ENCODE measurements at places on chromosomes 7 and 10.
A peak's percentile ranks its signal among the peaks of the same experiment; 100 is the strongest.

- no peak for DNase-seq
Observed at GRCh38 chr7:48052748-48053147, 17.4 kb downstream of the C7orf57 start.

GRCh38 chr7:88185650-88186049 is 34.2 kb downstream of the SRI start:
- DNase-seq = no peak

DNA sequence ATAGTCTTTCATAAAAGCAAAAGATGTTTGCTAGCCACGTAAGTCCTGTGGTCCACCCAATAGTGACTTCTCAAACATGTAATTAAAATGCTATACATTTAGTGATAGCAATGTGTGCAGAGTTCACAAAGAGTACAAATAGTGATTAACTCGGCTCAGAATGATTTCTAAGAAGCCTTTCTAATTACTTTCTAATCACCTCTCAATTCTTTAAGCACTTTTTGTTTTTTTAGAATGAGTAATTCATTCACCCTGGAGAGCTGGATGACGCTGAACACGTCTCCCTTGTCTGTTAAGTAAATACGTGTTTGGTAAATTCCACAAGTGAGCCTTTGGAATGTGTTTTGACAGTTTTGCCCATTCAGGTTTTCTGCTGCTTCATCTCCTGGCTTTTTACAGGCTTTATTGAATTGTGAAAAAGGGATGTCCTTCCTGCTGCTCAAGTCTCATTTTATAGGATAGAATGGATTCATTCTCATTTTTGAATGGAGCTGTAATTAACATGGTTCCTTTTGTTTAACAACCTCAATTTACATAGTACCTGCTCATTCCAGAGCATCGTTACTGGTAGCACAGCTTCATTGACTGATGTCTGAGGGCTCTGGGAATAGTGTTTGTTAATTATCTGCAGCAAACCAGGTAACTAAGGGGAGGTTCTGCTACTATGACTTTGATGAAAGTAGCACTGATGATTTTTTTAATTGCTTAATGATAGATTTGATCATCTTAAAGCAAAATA is 212.1 kb downstream of the VTI1A start:
- DNase-seq = no peak

DNA sequence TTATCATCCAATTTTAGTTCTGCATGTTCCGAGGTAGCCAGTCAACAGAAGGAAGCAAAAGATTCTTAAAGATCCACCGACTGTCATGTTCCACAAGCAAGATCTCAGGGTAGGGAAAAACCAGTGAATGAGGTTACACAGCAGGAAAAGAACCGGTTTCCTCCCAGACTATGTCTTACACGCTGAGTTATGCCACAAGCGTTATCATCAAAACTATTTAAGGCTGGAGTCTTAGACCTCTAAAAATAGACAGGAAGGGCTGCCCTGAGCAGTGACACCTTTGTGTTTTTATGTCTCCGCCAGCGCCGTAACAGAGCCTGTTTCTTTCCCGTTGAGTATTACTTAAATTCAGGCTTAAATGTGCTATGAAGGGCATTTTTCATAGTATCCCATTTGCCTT is 48.3 kb downstream of the PROSER2 start:
- DNase-seq = no peak

DNA sequence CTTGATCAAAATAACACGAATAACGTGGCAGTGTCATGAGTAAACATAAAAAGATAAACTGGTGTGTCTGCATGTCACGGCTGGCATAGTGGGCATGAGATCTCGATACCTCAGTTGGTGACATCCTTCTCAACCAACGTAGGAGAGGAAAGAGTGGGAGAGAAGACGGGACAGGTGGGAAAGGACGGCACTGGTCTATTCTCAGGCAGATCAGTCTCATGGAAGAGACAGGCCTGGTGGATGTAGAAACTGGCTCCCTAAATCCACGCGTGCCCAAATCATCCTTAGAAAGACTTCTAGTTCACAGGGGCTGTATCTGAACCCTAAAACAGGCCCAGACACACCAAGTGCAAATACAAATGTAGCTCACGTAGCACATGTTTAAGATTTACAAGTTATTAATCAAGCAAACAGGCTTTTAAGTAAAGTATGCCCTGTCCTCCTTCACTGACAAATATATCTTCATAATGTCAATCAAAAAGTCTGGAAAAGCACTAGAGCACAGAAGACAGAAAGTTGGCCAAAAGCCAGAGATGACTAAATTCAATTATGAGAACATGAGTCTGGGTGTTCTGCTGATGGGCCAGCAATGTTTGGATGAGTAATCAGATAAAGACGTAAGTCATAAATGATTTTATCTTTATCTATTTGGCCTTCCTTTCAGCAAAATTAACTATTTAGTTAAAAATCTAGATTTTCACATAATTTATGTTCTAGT is 56.3 kb downstream of the SFMBT2 start:
- no peak for DNase-seq

DNA sequence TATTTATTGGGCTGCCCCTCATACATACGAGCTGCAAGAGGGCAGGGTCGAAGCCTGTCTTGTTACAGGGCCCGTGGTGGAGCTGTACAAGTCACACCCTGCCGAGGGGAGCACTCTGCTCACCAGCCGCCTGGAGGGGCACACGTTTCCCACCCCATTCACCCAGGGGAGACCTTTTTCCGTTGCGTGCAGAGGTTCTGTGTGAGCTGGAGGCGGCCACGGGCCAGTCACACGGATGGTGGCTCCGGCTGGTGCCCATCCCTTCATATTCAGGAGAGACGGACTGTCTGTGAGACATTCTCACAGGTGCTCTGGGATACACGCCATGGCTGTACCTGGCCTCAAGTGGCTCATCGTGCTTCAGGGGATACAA is 47.9 kb upstream of the FAM20C start:
- DNase-seq = no peak

- DNase-seq = no peak
Observed at GRCh38 chr7:66503036-66503370, 125.7 kb upstream of the KCTD7 start.

DNA sequence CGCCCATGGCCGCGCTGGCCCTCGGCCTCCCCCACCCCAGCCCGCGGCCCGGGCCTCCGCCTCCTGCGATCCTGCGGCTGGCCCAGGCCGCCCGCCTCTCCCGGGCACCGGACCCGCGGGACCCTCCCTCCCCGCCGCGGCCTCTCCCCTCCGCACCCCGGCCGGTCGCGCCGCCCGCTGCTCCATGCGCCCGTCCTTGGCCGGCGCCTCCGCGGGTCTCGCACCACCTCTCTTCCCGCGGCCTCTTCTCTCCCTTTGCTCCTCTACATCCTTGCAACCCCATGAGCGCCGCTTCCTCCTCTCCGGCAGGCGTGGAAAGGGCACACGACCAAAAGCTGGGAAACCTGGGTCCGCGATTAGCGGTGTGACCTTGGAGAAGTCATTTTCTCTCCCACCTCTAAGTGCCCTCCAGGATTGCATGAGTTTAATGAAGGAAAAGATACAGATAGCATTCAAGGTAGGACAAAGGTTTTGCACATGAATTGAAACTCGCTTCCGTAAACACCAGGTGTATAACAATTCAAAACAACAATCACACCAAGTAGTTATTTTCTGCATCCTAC is 448 bp upstream of the SRPK2 start:
- DNase-seq = peak; percentile 23

DNA sequence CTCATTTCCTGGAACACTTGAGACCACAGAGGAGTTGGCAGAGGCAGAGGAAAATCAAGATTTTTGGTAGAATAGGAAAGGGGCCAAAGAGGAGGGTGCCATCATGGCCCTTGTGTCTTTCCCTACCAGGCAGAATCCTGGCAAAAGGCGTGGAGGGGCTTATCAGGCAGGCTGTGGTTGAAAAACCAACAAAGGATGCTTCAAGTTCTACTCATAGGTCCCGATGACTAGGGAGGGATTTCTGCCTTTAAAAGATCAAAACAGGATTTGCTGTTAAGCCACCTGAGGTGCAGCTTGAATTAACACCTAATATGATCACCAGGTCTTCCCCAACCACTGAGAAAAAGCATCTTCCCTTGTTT is 45.7 kb downstream of the BPGM start:
- DNase-seq = no peak

DNA sequence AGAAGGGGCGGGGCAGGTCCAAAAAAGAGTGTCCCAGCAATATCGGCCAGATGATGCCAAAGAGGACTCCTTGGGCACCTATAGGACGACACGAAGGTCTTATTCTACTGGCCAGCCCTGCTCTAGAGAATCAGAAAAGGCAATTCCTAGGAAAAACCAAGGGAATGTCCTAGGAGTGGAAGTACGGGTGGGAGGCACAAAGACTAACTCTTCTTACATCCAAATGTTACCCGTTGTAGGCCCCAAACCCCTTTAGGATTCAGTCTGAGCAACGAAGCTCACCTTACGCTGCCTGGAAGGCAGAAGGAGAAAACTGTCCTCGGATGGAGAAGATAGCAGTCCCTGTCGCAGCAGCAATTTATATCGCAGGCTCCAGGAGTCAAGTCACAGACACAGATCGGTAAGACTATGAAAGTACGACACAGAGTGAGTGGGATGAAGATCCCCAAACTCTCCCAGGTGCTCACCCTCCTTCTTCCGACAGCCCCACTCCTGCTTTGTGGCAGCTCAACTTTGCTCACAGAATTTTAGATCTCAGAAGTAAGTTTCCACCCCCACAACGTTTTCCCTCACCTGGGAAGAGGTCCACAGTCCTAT is 558 bp downstream of the TCTN3 start:
- DNase-seq = no peak

- no peak for DNase-seq
Observed at GRCh38 chr10:105549731-105550130, 908.6 kb downstream of the SORCS3 start.

- DNase-seq = no peak
Observed at GRCh38 chr7:30658479-30659074, 23.7 kb downstream of the CRHR2 start.

- DNase-seq = no peak
Observed at GRCh38 chr7:90271753-90272152, 26.8 kb downstream of the CFAP69 start.

DNA sequence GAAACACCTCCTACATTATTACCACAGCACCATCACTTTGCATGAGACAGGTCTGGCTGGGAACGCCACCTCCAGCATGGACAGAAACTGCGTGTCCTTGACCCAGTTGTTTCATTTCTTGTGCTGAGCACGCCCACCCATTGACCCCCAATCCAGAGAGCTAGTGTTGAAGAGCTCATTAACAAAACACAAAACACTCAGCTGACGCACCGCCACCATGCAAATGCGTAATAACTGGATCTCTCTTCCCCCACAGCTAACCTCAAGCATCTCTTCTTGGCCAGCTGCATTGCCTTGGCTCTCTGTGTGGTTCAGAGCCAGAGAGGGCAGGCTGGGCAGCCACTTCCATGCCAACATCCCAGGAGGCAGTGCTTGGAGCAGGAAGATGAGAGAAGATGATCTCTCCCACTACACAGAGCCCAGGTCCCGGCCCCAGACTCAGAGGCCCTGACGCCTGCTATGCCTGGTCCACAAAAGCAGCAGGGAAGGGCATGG is 173.5 kb downstream of the PLXNA4 start:
- no peak for DNase-seq

- DNase-seq = no peak
Observed at GRCh38 chr7:150992833-150993302, 2.1 kb downstream of the NOS3 start.

DNA sequence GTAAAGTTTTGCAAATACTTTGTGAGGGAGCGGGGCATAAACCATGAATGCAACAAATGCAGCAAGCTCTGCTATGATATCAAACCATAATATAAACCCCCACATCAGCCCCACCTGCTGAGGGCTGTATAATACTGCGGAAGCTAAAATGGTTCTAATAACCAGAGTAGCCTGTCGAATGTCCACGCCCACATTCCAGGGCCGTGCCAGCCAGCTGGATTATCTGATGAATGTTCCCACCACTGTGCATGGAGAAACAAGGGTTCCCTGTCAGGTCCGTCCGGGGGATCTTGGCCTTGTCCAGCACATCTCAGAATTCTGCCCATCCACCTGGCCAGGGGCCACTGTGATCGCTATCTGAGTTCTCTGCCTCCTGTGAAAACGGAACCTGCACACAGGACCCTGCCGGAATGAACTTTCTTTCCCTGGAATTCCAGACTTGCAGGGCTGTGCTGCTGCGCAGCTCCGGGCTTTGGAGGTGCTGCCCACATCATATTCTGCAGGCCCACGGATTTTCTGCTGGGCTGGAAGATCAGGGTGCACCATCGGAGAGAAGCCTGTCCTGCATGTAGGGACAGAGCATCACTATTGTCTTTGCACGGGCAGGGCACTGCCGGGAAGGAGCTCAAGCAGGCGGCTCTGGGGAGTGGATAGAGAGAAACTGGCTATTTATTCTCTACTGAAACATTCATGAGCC is 77.0 kb upstream of the GNA12 start:
- DNase-seq = no peak

DNA sequence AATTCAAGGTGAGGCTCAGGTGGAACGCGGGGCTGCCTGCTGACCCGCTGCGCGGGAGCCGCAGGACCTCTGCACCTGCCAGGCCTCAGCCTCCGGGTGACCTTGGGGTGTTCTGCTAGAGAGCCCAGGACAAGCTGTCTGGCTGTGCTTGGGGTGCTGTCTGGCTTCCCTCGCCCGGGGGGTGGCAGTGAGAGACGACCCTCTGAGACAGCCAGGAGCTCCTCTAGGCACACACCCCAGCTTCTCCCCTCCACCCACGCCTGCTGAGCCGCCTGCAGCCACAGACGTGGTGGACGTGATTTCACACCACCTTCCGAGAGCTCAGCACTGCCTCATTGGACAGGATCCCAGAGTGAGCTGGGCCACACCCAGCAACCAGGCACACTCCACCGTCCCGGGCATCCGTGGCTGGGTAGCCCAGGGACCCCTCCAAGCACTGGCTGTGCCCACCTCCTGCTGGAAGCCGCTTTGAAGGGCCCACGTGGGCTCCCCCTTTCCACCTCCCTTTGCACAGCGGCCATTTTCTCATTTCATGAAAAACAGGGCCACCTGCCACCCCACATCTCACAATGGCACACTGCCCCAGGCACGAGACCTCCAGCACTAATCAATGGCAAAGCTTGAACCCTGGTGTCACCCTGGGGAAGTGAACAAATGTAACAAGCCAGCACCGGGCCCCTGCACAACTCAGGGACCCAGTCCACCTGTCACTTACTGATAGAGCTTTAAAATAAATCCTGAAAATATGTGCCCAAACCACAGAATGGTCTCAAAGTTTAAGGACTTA is 35.0 kb downstream of the ZFAND2A start:
- no peak for DNase-seq

DNA sequence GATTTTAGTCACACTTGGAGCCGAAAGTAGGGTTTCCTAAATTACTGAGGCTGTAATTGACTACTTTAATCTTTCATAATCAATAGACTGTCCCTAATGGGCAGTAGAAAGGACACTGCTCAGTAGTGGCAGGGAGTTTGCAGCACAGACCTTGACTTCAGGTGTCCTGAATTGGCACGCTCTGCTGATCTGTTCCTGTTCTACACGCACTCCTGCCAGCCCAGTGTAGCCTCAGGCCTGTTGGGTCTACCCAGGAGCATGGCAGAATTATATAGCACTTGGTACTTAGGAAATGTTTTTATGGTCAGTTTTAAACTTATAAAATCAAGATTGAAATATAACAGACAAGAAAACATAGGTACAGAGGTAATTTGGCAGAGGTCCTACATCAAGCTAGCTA is 9.0 kb downstream of the EIF4H start:
- no peak for DNase-seq

All from NCI-H187 (cell line).